ENCODE measurements at places on chromosomes 4 and X.

GRCh38 chr4:81808011-81808672, 336.4 kb upstream of the RASGEF1B start:
- no peak for DNase-seq

- no peak for DNase-seq
Measured at GRCh38 chrX:24131476-24131875, 18.1 kb upstream of the ZFX start.

DNA sequence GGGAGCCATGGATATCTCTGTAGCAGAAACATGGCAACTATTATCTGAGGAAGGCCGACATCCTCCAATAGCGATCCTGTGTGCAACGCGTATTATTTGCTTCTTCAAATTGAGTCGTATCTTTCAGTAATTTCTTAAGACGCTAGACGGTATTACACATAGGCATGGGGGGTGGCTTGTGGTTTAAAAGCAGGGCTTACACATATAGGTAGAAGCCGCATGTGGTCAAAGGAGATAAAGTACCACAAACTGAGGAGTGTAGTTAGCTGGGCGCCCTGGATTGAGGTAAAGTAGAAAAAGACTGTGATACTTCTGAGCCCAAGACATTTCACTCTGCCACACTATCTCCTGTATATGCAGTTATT, 94.6 kb downstream of the SORBS2 start:
- DNase-seq = no peak

DNA sequence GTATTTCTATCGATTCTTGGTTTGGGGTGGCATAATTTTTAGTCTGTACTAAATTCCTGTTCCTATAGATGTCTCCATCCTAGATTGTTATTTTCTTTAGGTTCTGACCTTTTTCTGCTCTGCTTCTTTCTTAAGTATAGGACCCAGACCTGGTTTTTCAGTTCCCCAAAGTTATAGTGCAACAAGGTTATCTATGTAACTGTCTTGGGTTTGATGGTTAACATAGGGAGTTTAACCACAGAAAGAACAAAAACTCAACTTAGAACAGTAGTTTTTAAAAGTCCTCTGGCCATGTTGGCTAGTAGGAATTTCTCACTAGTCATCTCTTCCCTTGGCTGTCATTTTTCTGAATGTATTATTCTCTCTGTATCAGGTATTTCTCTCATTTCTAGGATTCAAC, 38.8 kb upstream of the MAD2L1 start:
- no peak for DNase-seq

- DNase-seq = no peak
Measured at GRCh38 chr4:75584067-75584466, 28.2 kb downstream of the ODAPH start.

DNA sequence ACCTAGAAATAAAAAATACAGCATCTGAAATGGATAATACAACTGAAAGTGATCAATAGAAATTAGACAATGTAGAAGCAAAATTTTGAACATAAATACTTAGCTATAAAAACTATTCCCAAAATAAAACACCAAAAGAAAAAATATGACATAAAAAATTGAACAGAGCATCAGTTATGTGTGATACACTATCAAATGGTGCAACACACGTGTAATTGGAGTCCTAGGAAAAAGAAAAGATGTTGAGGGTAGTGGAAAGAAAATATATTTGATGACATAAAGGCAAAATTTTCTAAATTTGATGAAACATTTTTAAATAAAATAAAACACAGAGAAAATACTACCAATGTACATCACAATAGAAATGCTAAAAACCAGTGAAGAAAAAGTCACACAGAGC, 63.1 kb downstream of the NPY2R start:
- no peak for DNase-seq

GRCh38 chr4:63459329-63459728, 949.9 kb downstream of the TECRL start:
- DNase-seq = no peak

DNA sequence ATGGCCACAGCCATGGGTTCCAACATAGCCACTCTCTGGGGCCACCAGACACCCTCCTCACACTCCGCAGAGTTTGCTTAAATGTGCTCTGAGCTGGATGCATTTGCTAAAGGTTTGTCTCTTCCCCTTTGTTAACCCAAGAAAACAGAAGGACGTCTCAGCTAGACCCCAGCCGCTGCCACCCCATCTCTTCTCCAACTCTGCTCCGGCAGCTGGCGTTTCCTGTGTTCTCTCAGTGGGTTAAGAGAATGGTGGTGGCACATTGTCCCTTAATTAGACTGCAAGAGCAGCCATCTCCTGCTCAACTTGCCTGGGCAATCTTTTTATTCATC, 43.7 kb upstream of the FAM9C start:
- DNase-seq = no peak

- no peak for DNase-seq
Measured at GRCh38 chr4:99654361-99654761, 3.3 kb downstream of the C4orf54 start.

DNA sequence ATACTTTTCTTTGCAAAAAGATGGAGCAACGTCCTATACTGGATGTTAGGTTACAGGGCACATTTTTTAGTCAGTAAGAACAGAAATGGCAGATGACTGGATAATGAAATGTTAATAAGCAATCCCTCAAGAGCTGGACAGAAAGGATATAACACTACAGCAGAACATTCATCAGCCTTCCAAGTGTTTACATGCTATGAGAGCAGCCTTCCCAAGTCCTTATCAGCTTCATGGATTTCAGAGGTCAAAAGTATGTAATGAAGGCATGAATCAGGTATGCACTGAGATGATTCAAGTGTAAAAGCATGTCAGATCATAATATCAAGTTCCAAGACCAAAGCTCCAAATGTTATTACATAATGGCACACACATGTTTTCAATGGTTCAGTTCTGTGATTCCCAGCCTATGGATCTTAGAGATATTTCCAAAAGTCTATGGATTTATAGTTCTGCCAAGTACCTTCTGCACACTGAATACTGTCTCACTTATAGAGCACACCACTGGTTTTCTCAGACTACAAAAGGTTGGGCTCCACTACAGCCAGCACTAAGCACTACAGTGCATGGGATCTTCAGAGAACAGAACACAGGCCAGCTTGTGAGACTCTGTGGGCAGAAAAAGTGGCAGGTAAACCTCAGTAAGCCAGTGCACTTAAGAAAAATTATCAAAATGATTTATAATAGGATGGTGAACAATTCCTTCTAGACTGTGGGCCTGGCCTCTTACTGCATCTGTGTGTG, 49.2 kb downstream of the GPC4 start:
- DNase-seq = no peak

- DNase-seq = no peak
Measured at GRCh38 chrX:72102760-72103159, 29.0 kb downstream of the RTL5 start.

- no peak for DNase-seq
Measured at GRCh38 chr4:41369680-41370079, 113.0 kb downstream of the UCHL1 start.

- DNase-seq = no peak
Measured at GRCh38 chr4:1467581-1468458, 61.6 kb upstream of the NKX1-1 start.

- no peak for DNase-seq
Measured at GRCh38 chrX:103413705-103414387, 37.5 kb downstream of the BEX3 start.

DNA sequence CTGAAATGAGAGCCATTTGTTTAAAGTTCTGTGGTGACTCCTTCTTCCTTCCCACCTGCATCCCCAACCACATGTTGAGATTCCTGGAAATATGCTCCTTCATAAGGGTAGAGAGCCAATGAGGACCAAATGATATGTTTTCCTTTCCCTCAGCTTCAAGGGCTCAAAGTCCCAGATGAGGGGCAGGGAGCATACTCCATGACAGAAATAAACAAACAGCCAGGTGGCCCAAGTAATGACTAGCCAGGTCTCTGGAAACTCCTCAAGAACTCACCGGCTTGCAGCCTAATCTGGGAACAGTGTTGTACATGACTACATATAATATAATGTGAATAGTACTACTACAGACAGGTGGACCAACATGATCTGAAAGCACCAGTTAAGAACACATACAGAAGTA, 392.3 kb downstream of the PACRGL start:
- DNase-seq = no peak

GRCh38 chrX:69387567-69388487, 116.3 kb upstream of the NALF2 start:
- DNase-seq = peak; percentile 4

GRCh38 chr4:86818841-86819240, 30.3 kb downstream of the SLC10A6 start:
- DNase-seq = no peak

DNA sequence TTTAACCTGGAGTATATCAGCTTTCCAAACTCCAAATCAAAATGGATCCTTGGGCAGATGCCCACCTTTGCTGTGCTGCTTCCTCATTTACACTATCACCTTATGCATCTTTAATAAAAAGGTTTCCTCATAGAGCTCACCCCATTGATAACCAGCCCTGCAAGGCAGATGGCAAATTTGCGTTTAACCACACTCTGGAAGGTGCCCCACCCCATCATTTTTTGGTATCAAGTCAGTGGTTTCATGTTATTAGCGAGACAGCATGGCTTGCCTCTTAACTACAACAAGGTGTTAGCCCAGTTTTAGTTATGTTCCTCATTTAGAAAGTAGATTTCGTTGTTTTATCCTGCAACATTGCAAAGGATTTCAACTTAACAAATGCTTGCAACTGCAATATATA, 214.0 kb upstream of the WDFY3 start:
- no peak for DNase-seq

GRCh38 chr4:40466789-40467188, 131.7 kb downstream of the CHRNA9 start:
- DNase-seq = no peak

DNA sequence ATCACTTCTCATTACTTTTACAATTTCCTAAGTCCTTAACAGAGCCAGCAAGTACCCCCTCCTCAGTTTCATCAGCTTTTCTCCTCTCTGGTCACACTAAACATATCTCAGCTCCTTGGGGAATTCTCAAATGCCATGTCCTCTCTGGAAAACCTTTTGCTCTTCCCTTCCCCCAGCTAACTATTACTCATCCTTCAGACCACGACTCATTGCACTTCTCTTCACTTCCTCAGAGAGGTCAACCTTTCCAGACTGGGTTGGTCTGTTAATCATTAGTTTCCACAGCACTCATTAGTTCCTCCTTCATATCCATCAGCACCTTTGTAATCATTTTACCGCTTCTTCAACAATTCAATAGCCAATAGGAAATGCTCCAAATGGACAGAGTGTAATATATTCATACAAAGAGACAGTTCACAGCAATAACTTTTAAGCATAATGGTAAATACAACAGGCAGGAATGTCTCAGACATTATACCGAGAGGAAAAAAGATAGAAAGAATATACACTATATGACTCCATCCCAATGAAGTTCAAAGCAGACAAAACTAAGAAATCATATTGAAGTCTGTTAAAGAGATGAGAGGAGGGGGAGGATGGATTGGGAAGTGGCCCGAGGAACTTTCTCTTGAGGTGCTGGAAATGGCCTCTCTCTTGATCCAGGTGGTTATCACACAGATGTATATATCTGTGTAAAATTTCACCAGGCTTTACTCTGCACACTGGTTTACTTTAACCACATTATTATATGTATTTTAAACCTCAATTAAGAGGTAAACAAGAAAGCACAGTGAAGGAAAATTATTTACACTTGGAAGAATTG, 39.6 kb downstream of the DDX60L start:
- DNase-seq = no peak

GRCh38 chr4:95571577-95571976, 22.8 kb upstream of the UNC5C start:
- DNase-seq = no peak

DNA sequence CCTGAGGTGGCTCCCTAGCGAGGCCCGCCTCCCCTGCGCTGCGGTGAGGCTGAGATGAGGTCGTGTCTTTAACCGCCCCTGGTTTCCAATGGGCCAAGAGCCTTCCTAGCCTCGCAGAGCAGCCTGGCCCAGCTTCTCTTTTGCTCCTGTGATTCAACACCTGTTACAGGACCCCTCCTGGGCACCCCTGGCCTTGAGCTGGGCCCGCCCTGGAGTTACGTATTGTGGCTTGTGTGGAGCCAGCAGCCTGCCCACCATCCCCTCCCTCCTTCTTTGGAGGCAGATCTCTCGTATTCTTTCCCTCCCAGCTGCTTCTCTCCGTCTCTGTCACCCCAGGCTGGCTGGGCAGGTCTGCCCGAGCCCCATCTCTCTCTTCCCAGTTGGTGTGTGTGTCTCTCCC, 19.3 kb upstream of the UBA1 start:
- no peak for DNase-seq

DNA sequence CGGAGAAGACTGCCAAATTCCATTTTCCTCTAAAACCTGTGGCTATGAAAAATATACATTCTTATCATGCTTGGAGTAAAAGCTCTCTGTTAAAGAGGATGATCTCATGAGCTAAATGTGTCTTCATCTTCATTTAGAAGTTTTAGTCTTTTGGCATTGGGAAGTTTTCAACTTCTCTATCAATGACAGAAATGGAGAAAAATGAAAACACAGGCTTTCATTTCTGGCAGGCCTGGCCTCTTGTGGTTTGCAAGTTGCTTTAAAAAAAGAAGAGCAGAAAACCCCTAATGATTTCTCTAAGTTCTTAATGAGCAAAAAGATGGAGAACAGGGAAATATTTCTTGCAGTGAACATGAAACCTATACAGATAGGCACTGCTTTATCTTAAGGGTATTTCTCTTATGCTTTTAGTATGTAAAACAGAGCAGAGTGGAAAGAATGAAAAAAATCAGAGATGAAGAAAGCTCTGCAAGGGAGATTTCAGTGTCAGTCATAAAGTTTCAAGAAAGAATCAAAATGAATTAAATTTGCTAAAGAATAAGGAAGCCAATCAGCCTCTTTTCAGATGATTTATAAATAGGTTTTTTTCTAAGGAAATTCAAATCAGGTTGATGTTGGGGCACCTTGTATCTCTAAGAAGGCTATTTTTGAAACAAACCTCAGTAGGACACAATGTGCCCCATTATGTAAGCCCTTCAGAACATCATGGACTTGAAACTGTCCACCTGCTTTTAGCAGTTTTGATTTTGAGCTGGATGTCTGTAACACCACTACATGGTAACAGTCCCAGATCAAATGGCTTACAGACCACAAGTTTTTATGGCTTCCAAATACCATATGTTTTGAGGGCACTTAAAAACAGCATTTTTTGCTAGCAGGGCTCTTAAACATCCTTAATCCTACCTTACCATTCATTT, 225.0 kb downstream of the GRIA3 start:
- DNase-seq = no peak

DNA sequence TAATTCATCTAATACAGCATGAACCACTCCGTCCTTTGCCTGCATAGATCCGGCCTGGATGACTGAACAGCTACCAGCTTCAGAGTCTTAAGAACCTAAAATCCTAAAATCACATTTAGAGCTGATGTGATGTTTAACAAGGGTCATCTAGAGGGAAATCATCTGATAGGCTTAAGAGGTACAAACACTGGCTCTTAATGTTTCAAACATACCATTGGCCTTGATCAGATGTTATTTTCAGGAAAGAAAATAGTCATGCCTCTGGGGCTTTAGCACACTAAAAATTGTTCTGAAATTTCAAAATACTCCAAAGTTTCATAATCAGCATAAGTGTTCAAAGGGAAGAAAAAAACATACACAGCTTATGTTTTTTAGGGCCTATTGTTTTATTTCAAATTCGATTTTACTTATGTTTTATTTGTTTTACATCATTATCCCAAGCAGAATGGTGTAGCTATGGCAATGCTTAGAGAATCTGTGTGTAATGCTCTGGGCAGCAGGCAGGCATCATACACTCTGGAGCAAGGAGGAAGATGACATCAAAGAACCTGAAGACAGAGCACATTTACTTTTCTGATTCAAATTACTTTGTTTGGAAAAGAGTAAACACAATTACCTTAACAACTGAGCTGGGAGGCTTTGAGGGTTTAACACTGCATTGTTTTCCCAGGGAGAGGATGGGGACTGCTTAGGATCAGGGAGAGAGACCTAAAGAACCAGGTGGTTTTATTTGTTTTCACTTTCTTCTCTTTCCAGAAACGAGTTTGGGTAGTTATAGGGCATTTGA, 25.3 kb upstream of the LEF1 start:
- no peak for DNase-seq
